Activated naive CD8-positive, alpha-beta T cell treated with anti-CD3 and anti-CD28 coated beads, Interleukin-2, amount 50 U/mL, for 16 hours (primary cell): ENCODE measurements at places on chromosomes 2 and 18.

DNA sequence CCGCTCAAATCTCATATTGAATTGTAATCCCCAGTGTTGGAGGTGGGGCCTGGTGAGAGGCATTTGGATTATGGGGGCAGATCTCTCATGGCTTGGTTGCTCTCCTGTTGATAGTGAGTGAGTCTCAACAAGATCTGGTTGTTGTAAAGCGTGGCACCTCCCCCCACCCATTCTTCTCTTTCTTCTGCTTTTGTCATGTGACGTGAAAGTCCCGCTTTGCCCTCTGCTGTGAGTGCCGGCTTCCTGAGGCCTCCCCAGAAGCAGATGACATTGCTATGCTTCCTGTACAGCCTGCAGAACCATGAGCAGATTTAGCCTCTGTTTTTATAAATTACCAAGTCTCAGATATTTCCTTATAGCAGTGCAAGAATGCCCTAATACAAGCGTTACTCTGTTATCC, 673.8 kb downstream of the ADCYAP1 start:
- DNase-seq: no peak

DNA sequence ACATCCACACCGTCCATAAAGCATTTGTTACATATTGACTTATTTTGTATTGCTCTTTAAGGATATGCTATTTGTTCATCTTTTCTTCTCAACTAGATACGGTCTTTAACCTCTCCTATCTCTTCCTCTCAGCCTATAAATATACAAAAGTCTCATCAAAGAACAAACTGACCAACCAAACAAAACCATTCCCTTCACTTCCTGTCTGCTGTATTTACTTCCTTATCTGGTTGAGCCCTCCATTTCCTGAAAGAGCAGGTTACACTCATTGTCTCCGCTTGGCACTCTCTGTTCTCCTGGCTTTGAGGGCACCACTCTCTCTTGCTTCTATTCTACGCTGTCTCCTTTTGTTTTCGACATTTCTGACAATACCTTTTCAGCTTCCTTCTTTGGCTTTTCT, 431.9 kb upstream of the TCF4 start:
- no peak for DNase-seq

- no peak for DNase-seq
Measured at GRCh38 chr2:139175510-139175909, 395.3 kb upstream of the NXPH2 start.

GRCh38 chr2:163878718-163879117, 142.9 kb upstream of the FIGN start:
- no peak for DNase-seq

DNA sequence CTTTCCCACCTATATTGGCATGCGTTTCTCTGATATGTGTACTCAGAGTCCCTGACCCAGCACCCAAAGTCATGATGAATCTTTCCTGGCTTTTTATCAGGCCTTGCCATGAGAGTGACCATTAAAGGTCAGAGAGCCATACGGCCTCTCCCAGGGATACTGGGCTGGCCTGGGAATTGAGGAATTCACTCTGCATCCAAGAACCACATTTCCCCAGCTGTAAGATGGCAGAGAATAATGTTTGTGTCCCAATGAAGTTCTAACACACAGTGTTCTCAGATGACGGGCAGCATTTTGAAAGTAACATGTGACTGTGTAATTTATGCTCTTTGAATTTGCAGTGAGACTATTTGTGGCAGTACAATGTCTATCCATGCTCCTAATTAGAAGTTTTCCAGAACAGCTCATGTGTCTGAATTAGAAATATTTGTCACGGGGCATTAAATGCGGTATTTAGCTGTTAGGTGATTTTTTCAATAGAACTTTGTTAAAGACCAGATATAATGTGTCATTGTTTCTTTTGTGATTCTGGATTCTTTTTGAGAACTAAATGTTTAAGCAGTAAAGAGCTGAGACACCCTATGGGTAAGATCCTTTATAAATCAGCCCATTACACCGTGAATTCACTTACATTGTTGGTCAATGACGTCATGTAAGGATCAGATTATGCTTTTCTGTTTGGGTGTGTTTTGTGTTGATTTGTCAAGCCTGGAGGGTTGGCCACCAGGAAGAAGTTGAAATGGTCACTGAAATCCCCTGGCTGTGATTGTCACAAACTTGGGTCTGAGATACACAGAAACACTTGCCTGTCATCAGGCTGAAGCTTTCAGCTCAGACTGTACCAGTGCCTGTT, 7.3 kb upstream of the SLC3A1 start:
- no peak for DNase-seq

GRCh38 chr2:240960971-240961876, 37.2 kb upstream of the SNED1 start:
- DNase-seq: no peak

- DNase-seq: no peak
Measured at GRCh38 chr18:73973972-73974371, 173.7 kb downstream of the FBXO15 start.

GRCh38 chr18:49588971-49589370, 27.1 kb downstream of the LIPG start:
- no peak for DNase-seq

- DNase-seq: peak; percentile 50
Measured at GRCh38 chr2:218876562-218877219, 4.0 kb upstream of the WNT10A start.

DNA sequence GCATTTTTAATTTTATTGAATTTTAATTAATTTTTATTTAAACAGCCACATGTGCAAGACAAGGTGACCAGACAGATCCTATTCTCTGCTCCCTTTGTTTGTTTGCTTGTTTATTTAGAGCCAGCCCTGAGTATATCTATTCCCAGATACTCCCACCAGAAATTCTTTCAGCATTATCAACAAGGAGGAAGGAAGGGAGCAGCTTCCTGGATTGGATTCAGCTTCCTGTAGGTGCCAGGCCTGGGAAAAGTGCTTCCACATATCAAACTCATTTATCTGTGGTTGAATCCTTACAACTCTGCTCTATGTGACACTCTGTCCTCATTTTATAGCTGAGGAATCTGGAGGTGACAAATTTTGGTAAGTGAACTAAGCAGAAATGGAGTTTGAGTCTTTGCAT, 60.5 kb upstream of the KLF7 start:
- DNase-seq: no peak

DNA sequence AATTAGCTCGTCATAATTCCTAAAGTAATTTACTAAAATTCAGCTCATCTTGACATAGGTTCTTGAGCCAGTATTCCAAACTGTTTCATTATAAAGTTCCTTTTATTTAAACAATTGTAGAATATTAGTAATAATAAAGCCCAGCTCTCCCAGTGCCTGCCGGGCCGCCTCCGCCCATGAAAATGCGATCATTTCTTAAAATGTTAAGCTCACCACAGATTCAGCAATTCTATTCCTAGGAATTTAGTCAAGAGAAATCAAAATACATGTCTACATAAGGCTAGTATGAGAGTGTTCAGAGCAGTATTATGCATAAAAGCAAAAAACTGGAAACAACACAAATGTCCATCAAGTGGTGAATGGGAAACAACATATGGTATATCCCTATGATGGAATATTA, 52.0 kb downstream of the XDH start:
- DNase-seq: no peak

- DNase-seq: no peak
Measured at GRCh38 chr2:237754182-237754581, 44.4 kb upstream of the RBM44 start.

GRCh38 chr2:28164280-28164801, 228.3 kb upstream of the FOSL2 start:
- DNase-seq: no peak

- no peak for DNase-seq
Measured at GRCh38 chr2:88698498-88699233, 7.2 kb downstream of the RPIA start.

GRCh38 chr2:193476171-193476800, 1281.6 kb upstream of the TMEFF2 start:
- no peak for DNase-seq

GRCh38 chr2:196827356-196827755, 18.2 kb upstream of the C2orf66 start:
- no peak for DNase-seq

DNA sequence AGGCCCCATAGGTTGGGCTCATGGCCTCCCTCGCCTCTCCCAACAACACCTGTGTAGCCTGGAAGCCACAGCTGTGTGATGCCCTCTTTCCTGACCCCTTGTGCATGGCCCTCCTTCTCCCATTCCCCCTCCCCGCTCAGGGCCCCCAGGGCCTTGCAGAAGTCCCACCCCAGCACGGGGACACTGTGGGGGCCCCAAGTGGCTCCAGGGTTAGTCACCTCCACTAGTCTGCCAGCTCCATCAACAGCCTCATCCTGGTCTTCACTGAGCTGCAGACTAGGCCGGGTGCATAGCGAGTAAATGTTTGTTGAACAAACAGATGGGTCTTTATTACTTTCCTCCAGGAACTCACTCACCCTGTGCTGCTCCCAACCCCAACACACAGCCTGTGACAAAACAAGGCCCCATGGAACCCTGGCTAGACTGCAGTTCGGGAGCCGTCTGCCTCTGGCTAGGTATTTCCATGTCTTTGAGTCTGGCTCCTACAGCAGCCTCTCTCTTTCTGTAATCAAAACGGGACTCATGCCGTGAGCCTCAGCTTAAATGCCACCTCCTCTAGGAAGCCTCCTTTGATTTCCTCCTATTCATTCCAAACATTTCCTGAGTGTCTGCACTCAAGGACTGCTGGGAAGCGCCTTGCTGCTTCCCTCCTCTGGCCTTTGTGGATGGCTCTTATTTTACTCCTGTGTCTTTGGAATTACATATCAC, 109.9 kb upstream of the ID2 start:
- DNase-seq: no peak

DNA sequence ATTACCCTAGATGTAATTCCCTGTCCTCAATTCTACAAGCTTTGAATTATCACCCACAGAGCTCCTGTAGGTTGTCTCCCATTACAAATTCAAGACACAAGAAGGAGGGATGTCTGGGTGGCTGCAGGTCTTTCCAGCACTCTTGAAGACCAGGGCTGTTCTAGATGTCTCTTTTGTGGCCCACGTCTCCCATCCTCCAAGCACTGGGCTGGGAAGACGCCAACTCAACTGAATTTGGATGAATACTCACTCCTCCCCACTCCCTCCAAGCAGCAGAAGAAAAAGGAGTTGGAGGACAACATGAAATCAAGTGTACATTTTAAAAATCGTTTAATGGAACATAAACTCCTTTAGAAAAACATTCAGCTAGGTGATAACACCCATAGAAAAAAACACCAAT, 31.2 kb downstream of the SMAD7 start:
- DNase-seq: no peak

DNA sequence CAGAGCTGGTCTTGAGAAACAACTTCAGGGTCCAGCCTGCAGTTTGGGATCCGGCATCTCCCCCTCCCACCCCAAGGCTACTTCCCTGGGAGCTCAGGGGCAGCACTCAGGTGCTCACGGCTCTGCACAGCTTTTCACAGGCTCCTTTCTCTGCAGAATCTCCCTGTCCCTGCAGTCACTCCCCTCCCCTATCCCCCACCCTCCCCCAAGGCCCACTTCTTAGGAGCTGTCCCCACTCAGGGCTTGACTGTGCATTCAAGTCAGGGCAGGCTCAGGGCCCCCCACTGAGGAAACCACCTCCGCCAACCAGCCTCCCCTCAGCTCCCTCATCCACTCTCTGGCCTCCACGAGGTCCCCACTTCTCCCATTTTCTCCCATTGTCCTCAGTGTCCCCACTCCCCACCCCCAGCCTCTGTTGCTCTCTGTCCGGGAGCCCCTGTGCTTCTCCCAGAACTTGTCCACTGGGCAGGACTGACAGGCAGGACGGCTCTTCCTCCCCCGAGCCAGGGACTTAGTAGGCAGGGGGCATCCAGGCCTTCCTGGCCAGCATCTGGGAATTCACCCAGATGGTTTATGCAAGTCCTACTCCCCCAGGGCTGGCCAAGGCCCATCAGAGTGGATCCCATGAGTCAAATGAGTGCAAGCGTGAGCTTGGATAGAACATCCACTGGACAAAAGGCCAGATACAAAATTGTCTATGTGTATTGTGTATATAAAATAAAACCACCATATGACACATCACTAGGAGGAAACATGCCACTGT, 7.6 kb downstream of the NMUR1 start:
- DNase-seq: no peak

GRCh38 chr2:10375570-10376281, 72.4 kb downstream of the ODC1 start:
- no peak for DNase-seq

DNA sequence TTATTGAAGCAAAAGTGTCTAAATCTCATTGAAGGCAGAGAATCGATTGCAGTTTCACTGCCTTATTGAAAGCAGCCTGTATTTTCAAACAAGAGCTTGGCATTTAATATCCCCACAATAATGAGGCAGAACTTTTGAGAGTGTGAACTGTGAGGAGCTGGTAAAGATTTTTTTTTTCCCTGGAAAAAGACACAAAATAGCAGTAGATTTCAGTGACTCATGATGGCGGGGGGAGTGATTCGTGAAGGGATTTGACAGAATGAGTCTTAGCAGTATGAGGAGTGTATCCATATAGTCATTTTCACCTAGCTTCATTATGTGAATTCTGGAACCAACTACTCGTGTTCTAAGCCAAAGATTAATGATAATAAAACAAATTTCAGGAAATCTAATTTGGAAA, 242.9 kb downstream of the ARL6IP6 start:
- DNase-seq: no peak

- DNase-seq: no peak
Measured at GRCh38 chr2:85702172-85702571, 8.0 kb downstream of the GNLY start.

GRCh38 chr2:234291765-234292204, 205.1 kb downstream of the ARL4C start:
- no peak for DNase-seq

DNA sequence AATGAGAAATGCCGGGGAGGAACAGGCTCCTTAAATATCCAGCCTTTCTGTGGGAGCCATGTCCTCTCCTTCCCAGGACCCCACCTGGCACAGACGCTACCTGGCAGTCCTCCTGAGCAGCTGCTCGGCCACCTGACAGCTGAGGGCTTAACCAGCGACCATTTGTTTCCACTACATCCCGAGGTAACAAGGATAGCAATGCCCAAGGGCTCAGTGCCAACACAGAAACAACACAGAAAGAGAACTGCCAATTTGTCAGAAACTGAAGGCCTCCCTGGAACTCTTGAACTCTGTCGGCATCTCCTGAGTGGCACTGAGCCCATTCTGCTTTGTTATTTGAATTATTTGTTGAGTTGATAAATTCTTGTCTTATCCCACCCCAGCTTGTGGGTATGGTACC, 122.2 kb upstream of the ARHGAP28 start:
- DNase-seq: no peak

GRCh38 chr2:147464737-147465357, 380.0 kb upstream of the ACVR2A start:
- no peak for DNase-seq

DNA sequence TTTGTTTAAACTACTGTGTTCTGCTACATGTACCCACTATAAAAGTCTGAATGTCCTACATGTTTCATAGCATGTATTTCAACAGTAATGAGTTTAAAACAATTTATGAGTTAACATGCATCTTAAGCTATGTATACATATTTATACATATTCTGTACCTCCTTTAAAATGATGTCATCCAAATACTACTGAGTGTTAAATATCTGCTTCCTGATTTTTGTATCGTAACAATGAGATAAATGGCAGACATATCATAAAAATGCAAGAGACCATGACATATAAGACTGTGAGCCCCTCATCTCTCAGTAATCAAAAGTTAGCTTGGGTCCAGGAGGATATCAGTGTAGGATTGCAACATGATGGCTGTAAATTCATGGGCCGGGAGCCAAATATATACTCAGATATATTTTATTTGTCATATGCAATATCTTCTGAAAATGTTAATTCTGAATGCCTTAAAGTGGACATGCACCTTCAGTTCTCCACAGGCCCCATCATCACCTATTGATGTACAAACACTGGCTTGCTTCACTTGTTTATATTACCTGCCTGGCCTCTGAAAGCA, 3.6 kb downstream of the COL5A2 start:
- no peak for DNase-seq

GRCh38 chr18:62999392-62999791, 284.1 kb downstream of the PHLPP1 start:
- no peak for DNase-seq
